Central memory CD4-positive, alpha-beta T cell (primary cell): ENCODE measurements at places on chromosomes 5 and 9.
A peak's percentile ranks its signal among the peaks of the same experiment; 100 is the strongest.

GRCh38 chr9:74379718-74380117 is 117.4 kb upstream of the RORB start:
- DNase-seq, result peak; percentile 12

DNA sequence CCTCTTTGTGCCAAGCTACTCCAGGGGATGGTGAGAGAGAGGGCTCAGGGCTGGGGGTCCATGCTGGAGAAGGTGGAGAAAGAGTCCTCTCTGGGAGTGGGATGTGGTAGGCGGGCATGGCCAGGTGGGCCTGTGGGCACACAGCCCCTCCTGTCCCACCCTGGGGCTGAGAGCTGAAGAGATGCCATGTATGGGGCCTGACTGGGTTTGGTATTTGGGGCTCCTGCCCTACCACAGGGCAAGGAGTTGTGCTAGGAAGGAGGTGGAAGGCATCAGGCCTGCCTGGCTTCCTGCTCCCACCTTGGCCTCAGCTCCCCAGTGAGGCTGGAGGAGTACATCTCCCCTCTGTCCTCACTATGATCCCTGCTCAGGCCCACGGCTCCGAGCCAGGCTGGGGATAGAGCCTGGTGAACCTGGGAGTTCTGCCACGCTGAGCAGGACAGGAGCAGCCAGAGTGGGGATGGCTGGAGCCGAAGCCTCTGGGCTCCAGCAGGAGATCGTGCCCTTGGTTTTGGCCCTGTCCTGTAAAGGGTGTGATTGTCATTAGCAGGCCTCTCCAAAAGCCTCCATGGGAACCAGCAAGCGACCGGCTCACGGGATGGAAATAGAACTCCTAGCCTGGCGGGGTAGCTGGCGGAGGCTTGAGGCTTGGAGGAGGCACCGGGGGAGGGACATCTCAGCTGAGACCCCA is 75.5 kb downstream of the CACNA1B start:
- DNase-seq, result no peak

- DNase-seq, result no peak
These were observed 191.0 kb downstream of the GLIS3 start for GRCh38 chr9:4108754-4109465.

DNA sequence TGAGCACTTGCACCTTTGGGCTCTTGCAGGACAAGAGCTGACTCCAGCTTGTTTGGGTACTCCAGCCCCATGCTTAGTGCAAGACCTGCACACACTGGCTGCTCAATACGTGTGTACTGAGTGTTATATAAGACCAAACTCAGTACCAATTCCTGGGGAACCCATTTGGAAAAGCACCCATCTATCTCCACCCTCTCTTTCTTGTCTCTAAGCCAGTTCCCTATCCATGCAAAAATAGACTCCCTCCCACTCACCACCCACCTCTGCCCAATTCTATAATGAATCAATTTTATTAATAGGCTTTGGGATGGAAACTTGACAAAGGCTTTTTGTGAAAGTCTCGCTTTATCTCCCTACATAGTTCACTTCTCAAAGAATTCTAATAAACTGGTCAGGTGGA is 60.9 kb upstream of the CPLX2 start:
- DNase-seq, result no peak

- DNase-seq, result peak; percentile 65
These were observed 82.9 kb downstream of the RAPGEF1 start for GRCh38 chr9:131657037-131657377.
